ENCODE measurements at places on chromosomes 3 and 15.

- no peak for ATAC-seq
These were observed 184.6 kb upstream of the TRIM42 start for GRCh38 chr3:140493271-140493670.

DNA sequence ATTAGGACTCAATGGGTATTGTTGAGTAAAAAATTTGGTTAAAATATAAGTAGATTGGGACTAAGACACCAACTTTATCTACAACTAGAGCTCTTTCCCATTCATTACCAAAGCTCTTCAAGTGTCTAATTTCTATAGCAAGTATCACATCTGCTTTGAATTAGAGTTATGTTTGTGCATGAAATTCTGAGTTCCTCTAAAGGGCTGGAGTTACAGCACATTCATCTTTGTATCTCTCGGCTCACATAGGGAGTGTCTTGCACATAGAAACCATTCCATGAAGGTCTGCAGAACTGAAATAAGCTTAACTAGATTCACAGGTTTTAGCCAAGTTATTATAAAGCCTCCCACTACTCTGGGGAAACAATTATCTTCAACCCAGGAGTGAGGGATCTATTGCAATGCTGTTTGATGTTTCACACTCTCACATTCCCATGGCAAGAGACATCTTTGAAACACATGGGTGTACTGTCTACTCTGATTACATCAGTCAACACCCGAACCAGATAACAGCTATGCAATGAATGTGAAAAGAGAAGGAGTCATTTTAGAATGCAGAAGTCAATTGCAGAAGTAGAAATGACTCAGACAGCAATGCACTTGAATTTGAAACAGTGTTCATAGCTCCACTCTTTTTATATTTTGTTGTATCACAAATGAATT, 93.1 kb upstream of the KBTBD8 start:
- no peak for ATAC-seq

GRCh38 chr3:47758261-47759025, 23.2 kb downstream of the SMARCC1 start:
- ATAC-seq = no peak

DNA sequence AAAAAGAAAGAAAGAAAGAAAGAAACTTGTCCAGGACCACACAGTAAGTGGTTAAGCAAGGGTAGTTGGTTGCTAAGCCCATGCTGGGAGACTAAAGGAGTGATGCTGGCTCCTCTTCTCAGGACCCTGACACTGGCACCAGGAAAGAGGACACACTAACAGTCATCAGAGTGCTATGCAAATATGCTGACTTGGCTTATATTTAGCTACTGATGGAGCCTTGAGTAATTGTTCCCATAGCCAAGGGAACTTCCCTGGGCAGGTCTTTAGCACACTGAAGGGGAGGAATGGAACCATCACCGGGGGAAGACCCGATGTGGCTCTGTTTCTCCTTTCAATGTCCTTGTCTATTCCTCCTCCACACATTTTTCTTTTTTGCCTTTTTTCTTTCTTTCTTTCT, 6.2 kb downstream of the TMEM40 start:
- ATAC-seq = no peak

DNA sequence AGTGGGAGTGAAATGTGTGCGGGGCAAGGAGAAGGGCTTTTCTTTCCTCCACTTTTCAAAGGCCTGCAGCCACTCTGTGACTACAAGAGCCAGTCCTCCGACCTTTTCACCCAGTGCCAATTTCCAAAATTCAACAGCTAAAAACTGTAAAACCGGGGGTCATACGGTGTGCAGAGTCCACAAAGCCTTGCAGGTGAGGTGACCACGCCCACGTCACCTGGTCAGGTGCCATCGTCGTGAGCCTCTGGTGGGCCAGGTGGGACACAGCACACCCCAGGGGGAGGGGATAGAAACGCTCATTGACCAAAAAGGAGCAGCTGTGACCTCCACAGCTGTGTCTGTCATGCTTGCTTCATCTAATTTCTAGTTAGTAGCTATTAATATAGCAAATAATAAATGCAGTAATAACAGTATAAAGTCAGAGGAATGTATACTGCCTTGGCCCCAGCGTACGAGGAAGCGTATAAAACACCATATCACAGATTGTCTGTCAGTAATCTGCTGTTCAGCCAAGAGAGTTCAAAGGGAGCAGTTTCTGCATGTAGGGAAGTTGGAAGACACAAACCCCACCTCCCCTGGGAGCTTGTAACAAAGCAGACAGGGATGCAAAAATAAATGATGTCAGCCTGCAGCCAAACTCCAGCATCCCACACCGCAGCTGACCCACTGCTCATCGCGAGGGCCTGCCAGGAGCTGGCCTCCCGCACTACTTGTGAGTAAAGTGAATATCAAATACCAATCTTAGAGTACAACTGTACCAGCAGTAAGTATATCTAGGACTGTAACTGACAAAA, 86.7 kb downstream of the VGLL4 start:
- ATAC-seq = peak; percentile 87

DNA sequence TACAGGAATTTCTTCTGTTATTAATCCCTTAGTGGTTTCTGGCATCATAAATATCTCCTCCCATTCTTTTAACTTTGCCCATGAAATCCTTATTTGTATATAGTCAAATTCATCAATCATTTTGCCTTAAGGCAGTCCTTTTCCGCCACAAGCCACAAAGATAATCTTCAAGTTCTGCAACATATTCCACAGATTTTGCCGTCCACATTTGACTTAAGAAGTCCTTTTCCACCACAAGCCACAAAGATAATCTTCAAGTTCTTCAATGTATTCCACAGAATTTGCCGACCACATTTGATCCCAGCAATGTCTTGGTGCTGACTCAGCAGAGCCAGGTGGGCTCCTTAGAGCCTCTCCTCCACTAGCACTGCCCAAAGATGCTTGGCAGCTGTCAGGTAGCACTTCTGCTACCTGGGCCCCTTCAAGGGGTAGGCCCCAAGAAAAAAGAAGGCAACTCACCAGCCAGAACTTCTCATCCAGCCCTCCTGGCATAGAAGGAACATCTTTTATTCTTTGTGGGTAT, 35.0 kb downstream of the SEC22C start:
- no peak for ATAC-seq

GRCh38 chr3:148439254-148439822, 258.4 kb upstream of the AGTR1 start:
- ATAC-seq = no peak

GRCh38 chr3:161296814-161297213, 74.5 kb downstream of the SPTSSB start:
- ATAC-seq = no peak

- no peak for ATAC-seq
These were observed 12.4 kb upstream of the UBR1 start for GRCh38 chr15:43118286-43118685.

DNA sequence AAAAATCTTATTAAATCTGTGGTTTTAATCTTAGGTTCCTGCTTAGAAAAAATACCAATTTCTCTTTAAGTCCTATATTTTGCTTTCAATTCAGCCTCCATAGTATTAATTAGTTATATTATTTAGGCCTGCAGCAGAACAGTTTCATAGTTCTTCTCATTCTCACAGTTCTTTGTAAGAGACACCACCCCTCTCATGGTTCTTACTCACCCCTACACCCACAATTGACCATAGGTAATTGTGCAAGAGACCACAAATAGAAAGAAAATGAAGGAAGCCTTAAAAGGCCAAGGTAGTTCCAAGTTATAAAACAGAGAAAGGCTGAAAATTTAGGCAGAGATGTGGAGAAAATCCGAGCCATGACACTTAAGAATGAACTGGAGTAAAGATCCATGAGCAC, 415.3 kb downstream of the TIGIT start:
- no peak for ATAC-seq

- ATAC-seq = peak; percentile 84
These were observed 5.8 kb downstream of the ACKR2 start for GRCh38 chr3:42814914-42815507.

DNA sequence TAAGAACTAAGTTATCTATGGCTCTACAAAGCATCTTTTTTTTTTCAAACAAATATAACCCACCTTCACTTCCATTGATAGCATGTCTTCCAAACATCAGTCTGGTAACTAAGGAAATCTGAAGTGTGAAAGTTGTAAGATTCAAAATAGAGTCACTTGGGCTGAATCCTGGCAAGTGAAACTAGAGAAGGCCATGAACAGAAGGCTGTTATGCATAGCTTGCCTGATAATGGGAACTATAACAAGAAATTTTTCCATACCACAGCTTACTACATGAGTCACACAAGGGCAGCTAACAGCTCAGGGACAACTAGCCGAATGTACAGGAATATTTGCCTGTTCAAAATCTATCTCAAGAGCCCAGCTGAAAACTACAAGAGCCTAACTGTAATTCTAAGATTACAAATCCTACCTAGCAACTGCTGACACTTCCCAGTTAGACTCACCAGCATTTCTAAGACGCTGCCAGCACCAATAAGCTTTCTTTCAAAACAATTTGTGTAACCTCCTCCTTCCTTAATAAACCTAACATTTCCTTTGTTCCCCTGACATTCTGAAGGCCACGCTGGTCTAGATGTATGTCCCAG, 1066.5 kb downstream of the PLOD2 start:
- peak; percentile 61 for ATAC-seq

- peak; percentile 50 for ATAC-seq
These were observed 58.1 kb downstream of the TM4SF4 start for GRCh38 chr3:149532489-149533180.

DNA sequence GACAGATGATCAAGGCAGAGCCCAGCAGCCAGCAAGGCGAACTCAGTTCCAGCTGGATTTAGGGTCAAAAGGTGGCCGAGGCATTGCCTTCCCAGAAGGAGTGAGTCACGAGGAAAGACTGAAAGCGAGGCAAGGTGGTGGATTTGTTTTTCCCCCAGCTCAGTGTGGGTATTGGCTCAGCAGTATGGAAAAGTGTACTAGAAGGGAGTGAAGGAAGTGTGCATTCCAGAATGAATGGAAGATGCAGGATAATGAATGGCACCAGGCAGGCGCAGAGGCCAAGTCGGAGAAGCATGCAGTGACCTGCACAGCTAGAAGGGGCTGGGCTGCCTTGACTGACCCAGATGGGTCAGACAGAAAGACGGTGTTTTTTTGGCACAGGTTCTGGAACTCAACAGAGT, 46.3 kb downstream of the FOXP1 start:
- ATAC-seq = no peak

- ATAC-seq = no peak
These were observed 949 bp upstream of the RFC4 start for GRCh38 chr3:186807231-186807630.

DNA sequence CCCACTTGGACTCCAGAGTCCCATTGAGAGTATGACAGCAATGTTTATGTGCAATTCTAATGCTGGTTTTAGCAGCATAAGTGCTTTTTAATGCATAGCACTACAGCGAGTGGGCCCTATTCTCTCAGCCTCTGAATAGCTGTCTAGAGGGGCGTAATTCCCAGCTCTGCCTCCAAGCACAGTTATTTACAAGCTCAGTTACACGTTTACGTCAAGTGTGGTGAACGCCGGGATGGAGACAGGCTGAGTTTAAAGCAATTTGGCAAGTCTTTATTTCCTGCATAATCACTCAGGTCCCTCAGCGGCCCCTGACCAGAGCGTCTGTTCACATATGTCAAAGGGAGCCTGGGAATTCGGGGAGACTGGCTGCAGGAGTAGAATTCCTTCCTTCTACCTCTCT, 43.9 kb downstream of the SOX14 start:
- peak; percentile 45 for ATAC-seq
